ENCODE measurements at places on chromosomes 12 and 14.
A peak's percentile ranks its signal among the peaks of the same experiment; 100 is the strongest.

- no peak for DNase-seq
Measured at GRCh38 chr14:24342889-24343288, 3.1 kb upstream of the RIPK3 start.

GRCh38 chr14:80465546-80466220 lies 254.4 kb upstream of the DIO2 start:
- no peak for DNase-seq

GRCh38 chr12:105862163-105862821 lies 276.5 kb downstream of the NUAK1 start:
- DNase-seq, result no peak

DNA sequence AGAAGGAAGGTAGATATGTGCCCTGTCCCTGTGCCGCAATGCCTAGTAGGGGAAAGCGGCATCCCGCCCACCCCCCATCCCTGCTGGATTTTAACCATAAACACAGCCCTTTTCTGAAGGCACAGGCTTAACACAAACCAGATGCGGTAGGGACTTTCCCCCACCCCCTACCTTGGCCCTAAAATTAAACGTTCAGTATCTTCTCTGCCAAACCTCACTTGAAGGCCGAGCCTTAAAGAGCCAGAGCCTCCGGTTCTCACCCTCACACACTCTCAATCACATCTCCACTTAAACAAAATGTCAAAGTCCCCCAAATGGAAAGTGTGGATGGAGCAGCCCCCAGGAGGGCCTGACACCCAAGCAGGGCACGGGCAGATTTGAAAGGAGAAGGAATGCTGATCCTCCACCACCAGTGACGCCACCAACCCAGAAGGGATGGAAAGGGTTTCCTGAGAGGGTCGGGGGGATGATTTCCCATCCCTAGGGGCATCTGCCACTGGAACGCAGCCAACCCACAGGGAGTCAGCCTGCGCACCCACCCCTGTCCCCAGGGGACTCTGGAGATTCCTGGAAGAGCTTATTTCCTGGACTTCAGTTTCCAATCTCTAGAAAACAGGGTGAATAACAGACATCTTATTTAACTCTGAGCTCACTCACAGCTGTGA lies 26.4 kb downstream of the ACTN1 start:
- DNase-seq, result no peak

DNA sequence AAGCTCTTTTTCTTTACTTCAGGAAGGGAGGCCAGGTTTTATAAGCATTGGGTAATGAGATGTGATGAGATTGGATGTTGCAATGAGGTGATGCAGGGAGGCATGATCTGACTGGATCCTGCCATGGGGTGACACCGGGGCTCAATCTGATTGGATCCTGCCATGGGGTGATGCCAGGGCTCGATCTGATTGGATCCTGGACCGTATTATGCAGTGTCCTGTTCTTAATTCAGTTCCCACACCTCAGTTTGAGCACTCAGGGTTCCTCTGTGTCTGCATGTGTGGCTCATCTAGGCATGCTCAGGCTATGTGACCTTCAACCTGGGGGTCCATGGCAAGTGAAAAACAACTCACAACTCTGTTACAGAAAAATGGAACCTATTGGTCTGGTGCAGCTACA lies 166.4 kb downstream of the SLC15A4 start:
- no peak for DNase-seq

- DNase-seq, result no peak
Measured at GRCh38 chr14:77119851-77120250, 21.7 kb downstream of the ZDHHC22 start.

- no peak for DNase-seq
Measured at GRCh38 chr12:91639327-91639726, 456.7 kb upstream of the DCN start.

DNA sequence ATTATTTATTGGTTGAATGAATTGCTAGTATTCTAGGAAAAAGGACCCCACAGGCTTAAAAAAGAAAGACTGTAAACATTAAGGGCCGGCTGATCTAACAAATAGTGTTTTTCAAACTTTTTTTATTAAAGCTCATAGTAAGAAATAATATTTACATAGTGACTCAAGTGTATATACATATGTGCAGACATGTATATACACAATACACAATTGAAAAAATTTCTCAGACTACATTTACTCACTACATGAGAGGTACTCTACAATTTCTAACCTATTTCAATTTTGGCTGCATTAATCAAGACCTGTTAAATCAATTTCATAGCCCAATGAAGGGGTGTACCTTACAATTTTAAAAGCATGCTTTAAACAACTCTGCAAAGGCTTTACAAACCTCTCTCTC lies 17.5 kb downstream of the KCNH5 start:
- DNase-seq, result no peak

DNA sequence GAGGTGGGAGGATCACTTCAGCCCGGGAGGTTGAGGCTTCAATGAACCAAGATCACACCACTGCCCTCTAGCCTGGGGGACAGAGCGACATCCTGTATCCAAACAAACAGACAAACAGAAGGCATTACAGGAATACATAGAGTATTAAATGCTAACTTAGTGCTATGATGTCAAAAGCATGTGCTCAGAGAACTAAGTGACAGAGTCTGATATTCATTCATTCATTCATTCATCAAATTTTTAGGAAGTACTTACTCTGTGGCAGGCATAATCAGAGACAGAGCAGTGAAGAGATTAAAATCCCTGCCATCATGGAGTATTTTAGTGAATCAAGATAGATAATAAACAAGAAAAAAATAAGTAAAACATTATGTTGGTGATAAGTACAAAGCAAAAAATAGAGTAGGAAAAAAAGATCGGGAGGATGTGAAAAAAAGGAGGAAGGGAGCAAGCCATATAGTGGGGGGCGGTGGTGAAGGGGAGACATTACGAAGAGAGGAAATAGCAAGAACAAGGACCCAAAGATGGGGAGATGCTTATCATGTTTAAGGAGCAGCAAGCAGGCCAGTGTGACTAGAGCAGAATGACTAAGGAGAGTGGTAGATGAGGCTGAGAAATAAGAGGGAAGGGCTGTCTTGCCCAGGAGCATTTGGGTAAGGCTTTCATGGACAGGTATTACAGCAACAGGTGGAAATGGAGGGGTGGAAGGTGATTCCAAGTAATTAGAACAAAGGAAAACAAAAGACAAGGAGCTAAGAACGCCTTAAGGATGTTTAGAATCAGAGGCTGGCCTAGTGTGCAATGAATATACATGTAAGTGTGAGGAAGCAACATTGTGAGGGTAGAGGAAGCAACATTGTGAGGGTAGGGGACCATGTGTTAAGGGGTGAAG lies 2.8 kb downstream of the MAP4K5 start:
- DNase-seq, result no peak

GRCh38 chr14:74579447-74580274 lies 32.4 kb downstream of the LTBP2 start:
- DNase-seq, result peak; percentile 27

GRCh38 chr12:116697305-116697704 lies 40.6 kb downstream of the SPRING1 start:
- DNase-seq, result no peak

Measured in CD4-positive, alpha-beta T cell treated with Interleukin-15 for 4 hours (primary cell).